ENCODE measurements at places on chromosomes 5 and 9.

- DNase-seq: no peak
Observed at GRCh38 chr5:68377733-68378132, 162.2 kb downstream of the PIK3R1 start.

DNA sequence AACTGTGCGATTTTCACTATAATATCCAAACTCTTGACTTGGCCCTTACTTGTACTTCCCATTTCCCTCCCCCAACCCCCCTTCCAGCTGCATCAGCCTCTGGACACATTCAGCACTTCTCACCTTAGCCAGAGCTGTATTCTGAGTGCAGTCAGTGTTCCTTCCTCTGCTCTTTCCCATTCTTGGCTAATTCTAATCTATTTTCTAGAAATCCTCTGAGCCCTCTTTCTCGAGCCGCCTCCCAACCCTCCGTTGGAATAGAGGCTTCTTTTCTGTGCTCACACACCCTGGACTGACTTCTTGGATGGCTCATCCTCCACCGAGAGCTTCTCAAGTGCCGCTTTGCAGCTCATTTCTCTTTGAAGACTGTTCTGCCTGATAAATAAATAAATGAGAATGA lies 188.8 kb downstream of the NTRK2 start:
- no peak for DNase-seq

- no peak for DNase-seq
Observed at GRCh38 chr9:91824601-91825305, 125.3 kb downstream of the ROR2 start.

DNA sequence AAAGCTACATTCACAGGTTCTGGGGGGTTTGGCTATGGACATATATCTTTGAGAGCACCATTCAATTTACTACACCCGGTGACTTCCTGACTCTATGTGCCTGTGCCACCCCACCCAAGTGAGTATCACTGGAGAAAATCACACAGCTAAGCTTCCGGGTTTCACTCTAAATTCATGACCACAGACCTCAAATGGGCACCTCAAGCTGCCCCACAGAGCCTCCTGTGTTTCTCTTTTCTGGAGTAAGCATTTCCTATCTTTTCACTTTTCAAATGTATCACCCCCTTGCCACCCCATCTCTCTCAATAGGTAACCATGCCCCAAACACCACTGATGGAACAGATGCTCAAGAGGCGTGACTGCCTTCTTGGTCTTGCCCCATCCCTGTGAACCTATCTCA lies 49.2 kb upstream of the NEK6 start:
- no peak for DNase-seq

- peak; percentile 15 for DNase-seq
Observed at GRCh38 chr9:79812507-79813257, 240.9 kb downstream of the TLE4 start.

DNA sequence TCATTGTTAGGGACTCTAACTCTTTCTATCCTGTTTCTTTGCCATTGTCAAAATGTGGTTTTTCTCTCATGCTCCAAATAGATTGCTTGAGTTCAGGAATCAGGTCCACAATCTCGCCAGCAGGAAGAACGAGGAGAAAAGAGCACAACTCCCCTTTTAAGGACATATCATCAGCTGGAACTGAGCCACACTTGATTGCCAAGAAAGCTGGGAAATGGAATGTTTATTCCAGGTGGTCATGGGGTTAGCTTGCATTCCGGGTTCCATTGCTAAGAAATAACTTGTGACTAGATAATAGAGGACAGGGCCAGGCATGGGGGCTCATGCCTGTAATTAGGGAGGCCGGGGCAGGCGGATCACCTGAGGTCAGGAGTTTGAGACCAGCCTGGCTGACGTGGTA lies 32.4 kb upstream of the C9orf57 start:
- DNase-seq: no peak

DNA sequence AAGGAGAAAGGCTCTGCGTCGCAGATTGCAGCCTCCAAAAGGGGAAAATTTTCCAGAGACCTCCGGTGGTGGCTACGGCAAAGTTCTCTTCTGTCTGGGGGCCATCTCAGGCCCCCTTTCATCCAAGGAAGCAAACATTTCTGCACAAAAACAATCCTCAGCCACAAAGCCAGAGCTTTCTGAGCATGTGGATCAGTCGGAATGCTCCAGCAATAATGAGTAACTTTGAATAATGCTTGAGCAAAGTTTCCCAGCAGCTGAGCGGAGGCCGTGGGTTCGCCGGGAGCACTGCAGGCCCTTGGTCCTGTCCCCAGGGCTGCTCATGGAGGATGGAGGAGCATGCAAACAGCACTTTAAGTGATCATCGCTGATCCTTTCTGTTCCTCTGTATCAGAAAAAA lies 60.2 kb upstream of the UNC5A start:
- DNase-seq: no peak

DNA sequence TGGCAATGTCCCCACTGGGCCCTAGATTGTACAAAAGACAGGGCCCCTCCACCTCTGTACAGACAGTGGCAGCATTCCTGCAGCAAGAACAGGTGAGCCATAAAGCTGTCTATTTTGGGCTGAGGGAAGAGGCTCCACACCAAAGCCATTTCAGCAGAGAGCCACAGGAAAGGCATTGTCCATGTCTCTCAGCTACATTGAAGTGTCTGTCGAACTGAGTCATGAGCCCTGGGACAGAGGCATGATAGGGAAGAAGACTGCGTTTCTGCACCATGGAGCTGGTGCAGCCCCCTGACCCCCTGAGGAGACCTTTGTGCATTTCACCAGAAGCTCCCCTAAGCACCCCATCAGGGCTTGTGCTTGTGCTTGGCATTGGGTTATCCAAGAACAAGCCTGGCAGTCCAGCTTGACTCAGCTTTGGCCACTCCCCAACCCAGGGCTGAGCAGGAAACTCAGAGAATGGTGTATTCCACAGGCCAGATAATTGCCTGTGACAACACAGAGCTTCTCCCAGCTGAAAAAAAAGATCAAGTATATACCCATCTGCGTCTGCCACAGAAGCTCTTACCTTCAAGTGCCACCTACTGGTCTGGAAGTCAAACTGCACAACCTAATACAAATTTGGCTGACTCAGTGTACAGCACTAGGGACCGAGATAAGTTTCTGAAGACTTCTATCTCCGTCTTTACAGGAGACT lies 5.9 kb upstream of the FRMD3 start:
- DNase-seq: peak; percentile 42

DNA sequence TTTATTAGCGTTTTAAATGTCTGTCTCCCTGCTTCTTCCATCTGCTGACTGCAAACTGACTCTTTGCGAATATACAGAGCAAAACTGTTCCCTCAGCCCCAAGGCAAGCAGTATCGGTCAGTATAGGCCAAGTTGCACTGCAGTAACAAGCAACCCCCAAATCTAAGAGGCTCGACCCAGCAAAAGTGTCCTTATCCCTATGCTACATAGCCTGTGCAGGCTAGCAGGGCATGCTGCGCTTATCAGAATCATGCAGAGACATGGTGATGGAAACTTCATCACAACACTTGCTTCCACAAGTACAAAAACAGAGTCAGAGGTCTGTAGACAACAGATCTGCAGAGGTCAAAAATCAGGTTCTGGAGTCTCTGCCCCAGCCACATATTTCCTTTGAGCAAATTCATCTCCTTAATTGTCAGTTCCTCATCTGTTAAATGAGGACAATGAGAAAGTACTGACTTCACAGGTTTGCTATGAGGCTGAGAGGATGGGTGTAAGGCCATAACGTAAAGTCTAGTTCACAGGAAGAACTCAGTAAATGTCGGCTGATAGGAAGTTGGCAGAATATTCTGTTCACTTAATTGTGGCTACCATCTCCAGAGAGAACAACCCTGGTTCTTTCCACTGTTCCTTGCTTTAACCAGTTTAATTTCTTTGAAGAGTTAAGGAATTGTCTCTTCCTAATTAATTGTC lies 9.6 kb upstream of the IL17B start:
- no peak for DNase-seq

DNA sequence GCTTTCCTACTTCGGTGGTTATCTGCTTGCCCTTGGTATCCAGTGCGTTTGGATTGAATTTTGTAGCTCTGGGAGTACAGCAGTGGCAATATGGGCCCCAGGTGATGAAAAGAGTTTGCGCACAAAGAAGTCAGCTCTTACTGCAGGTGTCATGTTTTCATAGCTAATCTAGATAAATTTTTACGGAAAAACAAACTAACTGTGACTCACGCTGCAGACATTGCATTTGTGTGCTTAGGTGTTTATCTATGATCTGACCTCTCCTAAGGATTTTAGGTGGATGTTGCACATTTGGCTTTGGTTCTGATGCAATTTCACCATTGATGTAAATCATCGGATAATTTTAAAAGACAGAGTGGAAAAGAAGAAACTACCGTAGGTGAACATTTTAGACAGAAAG lies 92.1 kb downstream of the VCAN start:
- DNase-seq: no peak

GRCh38 chr9:14238518-14238917 lies 75.4 kb downstream of the NFIB start:
- DNase-seq: no peak

GRCh38 chr9:127181315-127181580 lies 58.8 kb upstream of the ANGPTL2 start:
- DNase-seq: no peak

DNA sequence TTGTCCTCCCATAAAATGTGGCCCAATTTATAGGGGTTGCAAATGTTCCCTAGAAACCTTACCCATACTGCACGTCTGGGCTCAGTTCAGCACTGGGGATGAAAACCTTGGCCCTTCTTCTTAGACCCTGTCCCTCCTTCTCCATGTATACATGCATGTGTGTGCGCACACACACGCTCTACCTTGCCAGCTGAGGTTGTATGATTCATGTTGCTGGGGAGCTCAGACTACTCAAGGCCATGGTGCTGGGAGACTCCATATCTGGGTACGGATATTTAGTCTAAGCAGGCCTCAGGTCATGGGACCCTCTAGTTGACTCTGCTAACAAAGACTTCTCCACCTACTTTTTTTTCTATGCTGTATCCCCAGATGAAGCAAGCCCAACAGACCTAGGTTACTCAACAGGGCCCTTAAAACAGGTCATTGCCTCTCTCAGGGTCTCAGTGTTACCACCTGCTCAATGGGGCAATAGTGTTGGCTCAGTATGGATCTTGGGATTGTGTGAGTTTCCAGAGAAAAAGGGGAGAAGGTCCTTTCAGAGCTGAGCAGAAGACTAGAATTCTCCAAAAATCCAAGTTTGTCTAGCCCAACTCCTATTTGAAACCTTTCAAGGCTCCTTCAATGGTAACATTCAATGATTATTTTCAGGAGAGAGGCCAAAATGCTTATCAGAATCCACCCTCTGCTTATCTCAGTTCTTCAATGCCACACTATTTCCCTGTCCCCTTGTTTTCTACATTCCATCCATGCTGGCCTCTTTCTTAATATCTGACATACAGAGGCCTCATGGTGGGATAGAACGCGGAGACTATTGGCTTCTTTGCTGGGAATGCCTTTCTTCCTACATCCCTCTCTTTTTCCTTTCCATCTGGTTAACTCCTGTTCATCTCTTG lies 123.6 kb upstream of the PITX1 start:
- no peak for DNase-seq

GRCh38 chr5:136032564-136032963 lies 3.8 kb downstream of the TGFBI start:
- no peak for DNase-seq

GRCh38 chr9:74817816-74818215 lies 69.9 kb downstream of the TRPM6 start:
- no peak for DNase-seq

DNA sequence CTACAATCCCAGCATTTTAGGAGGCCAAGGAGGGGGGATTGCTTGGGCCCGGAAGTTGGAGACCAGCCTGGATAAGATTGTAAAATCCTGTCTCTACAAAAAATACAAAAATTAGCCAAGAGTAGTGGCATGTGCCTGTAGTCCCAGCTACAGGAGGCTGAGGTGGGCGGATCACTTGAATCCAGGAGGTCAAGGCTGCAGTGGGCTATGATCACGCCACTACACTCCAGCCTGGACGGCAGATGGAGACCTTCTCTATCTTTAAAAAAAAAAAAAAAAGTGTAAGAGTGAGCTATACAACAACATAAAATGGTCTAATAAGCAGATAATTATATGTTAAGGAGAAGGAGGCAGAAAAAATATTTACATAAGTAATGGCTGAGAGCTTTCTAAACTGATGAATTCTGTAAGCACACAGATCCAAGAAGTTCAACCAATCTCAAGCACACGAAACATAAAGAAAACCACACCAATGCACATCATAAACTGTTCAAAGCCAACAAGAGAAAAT lies 23.0 kb downstream of the CDC14B start:
- DNase-seq: no peak

Data from GM19239 (cell line).